Natural killer cell (primary cell): ENCODE measurements at places on chromosomes 1 and 21.

- no peaks in the 10 kb centered on the region for H3K36me3 ChIP-seq
- no peaks in the 10 kb centered on the region for H3K27me3 ChIP-seq
- no peak overlapping the region for H3K4me3 ChIP-seq
- no peak for DNase-seq
- H3K4me1 ChIP-seq: no peaks in the 10 kb centered on the region
These were observed 96.6 kb upstream of the B3GALT2 start for GRCh38 chr1:193283016-193283415.

GRCh38 chr1:9891207-9891606, 18.9 kb downstream of the CTNNBIP1 start:
- no peaks in the 10 kb centered on the region for H3K27me3 ChIP-seq
- peaks cover 5% of the 10 kb centered on the region for H3K4me1 ChIP-seq
- DNase-seq: no peak

DNA sequence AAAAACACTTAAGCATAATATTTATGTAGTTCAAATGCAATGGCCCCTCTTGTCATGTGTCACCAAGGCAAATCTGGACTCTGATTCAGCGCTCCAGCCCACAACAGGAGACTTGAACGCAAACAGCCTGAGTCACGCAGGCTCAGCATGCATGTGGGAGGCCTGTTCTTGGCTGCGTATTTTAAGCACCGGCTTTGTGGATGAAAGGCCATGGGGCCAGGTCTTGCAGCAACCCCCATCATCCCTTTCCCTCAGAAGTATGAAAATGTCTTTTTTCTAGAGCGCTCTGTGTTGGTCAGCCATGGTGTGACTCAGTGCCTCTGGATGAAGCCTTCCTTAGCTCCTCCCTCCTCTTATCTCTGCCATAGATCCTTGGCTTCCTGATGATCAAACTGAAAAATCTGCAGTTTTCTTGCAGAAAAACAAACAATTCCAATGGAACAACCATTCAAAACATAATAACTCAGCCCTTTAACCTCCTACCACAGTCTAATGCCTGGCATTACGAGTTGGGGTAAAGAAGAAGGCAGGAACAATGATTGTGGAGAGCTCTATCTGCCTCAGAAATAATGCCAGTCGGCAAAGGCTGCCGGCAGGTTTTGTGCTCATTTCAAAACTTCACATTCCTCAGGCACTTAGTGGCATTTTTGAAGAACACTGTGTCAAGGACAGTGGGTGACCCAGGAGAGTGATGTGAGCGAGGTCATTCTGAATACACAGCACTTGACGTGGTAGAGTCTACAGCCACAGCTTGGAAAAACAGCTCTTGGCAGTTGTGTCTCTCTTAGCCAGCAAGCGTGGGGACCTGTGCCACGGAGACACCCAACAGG, 167.5 kb downstream of the CLIC6 start:
- peaks cover 28% of the 10 kb centered on the region for H3K4me1 ChIP-seq
- H3K4me3 ChIP-seq: no peak overlapping the region
- H3K27me3 ChIP-seq: no peaks in the 10 kb centered on the region
- H3K27ac ChIP-seq: no peak overlapping the region
- H3K36me3 ChIP-seq: peaks cover 53% of the 10 kb centered on the region
- no peak for DNase-seq

GRCh38 chr1:109370712-109371340, 26.9 kb downstream of the SORT1 start:
- H3K36me3 ChIP-seq: no peaks in the 10 kb centered on the region
- no peaks in the 10 kb centered on the region for H3K27me3 ChIP-seq
- H3K4me1 ChIP-seq: no peaks in the 10 kb centered on the region
- H3K27ac ChIP-seq: no peak overlapping the region
- no peak overlapping the region for H3K4me3 ChIP-seq
- DNase-seq: no peak

DNA sequence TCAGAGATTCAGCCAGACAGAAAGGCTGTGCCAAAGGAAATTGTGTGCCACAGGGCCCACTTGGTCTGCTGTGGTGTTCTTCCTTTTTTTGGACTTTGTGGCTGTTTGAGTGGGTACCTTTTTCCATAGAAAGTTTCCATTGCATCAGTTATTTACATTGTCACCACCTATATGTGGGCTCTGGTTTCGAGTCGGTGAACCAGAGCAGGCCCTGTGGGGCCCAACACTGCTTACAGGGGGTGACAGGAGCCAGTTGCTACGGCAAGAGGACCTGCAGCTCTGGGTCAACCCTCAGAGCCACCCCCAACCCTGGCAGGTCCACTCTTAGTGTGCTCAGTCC, 157.0 kb upstream of the EDN2 start:
- H3K36me3 ChIP-seq: no peaks in the 10 kb centered on the region
- no peak for DNase-seq
- no peaks in the 10 kb centered on the region for H3K27me3 ChIP-seq
- H3K4me1 ChIP-seq: peaks cover 23% of the 10 kb centered on the region

GRCh38 chr1:239315631-239316217, 70.6 kb upstream of the CHRM3 start:
- no peaks in the 10 kb centered on the region for H3K27me3 ChIP-seq
- H3K4me3 ChIP-seq: no peak overlapping the region
- no peaks in the 10 kb centered on the region for H3K36me3 ChIP-seq
- no peaks in the 10 kb centered on the region for H3K4me1 ChIP-seq

DNA sequence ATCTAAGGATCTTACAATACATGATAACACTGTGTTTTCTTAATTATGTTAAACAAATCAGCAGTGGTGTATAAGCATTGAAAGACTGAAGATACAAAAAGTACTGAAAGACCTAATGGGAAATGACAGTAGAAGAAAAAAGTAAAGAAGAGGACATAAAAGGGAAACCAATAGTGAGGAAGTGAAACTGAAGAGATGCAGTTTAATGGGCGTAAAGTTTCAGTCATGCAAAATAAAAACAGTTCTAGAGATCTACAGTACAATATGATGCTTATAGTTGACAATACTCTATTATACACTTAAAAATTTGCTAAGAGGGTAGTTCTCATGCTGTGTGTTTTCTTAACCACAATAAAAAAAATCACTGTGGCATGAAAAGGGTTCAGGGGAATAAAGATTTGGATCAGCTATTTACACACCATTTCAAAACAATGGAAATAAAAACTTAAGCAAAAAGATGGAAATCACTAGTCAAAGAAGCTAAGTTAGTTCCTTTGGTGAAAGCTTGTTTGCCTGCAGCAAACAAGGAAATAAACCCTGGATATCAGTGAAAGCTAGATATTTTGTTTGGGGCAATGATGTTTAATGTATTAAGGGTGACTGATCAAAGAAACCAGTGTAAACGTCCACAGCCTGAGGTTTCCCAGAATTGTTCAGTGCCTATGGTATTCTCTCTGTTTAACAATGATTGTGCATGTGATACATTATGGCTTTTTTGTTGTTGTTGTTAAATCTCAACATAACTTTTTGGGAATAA, 1160.8 kb upstream of the ADGRL2 start:
- H3K27me3 ChIP-seq: no peaks in the 10 kb centered on the region
- H3K4me3 ChIP-seq: no peak overlapping the region
- no peak for DNase-seq
- no peaks in the 10 kb centered on the region for H3K4me1 ChIP-seq
- H3K27ac ChIP-seq: no peak overlapping the region
- no peaks in the 10 kb centered on the region for H3K36me3 ChIP-seq
